CD8-positive, alpha-beta T cell (primary cell): ENCODE measurements at places on chromosomes 7 and 10. TPM values are rescaled to one million over a fixed set of nuclear protein-coding genes. Genes with fewer than 3 reads are reported as not detected.

Gene COX19
- 42.4 TPM for total RNA-seq

Gene NPC1L1
- total RNA-seq: 0.06 TPM

Gene CLEC2L
- total RNA-seq: not detected

- DNase-seq: no peak
Observed at GRCh38 chr10:23096802-23097549, 1.6 kb downstream of the MSRB2 start.

- DNase-seq: no peak
Observed at GRCh38 chr7:100693312-100694097, 545 bp downstream of the GIGYF1 start.

DNA sequence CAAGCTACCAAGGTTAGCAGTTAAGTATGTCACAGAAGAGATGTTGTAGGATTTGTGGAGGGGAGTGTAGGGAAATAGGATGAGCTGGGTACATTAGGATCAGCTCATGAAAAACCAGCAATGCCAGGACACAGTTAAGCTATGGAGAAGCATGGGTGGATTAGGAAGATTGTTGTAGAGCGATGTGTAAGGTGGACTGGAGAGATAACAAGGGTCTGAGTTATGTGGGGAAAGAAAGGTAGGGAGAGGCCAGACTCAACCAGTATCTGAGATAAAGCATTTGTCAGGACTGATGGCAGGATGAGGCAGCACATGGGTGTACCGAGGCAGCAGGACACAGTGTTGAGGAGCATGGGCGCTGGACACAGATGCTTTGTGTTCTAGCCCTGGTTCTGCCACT, 85.4 kb upstream of the PRR15 start:
- no peak for DNase-seq

DNA sequence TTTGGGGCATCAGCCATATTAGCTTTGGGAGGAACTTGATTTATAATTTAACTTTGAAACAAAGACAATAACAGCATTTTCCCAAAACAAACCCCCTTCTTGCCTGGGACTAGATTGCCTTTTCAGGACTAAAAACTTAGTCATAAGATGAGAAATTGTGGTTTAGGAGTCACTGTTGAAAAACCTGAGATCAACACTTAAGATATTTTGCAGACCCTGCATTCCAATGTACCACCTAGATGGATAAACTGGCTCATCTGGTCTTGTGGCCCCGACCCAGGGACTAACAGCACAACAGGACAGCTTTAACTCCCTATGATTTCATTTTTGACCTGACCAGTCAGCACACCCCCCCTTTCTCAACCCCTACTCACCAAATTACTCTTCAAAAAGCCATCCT, 1165.4 kb downstream of the XPNPEP1 start:
- no peak for DNase-seq

DNA sequence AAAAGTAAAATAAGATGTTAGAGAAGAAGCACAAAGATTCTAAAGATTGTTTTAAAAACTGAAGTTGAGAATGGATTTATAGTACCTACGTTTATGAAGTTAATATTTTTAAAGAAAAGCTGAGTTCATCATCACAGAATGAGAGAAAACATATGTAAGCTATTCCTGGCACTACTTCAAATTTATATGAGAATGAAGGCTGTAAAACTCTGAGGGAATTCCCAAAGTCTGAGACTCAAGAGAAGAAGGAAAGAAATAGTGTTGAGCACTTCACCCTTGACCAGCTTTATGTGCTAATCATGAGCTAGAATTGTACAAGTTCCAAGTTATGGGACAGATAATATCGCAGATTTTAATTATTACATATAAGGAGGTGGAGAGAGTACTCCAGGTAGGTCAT, 323.7 kb upstream of the GNAI1 start:
- DNase-seq: no peak

- DNase-seq: no peak
Observed at GRCh38 chr7:5607951-5608656, 173.4 kb downstream of the RNF216 start.

- DNase-seq: no peak
Observed at GRCh38 chr10:3442451-3442990, 269.9 kb upstream of the PITRM1 start.

DNA sequence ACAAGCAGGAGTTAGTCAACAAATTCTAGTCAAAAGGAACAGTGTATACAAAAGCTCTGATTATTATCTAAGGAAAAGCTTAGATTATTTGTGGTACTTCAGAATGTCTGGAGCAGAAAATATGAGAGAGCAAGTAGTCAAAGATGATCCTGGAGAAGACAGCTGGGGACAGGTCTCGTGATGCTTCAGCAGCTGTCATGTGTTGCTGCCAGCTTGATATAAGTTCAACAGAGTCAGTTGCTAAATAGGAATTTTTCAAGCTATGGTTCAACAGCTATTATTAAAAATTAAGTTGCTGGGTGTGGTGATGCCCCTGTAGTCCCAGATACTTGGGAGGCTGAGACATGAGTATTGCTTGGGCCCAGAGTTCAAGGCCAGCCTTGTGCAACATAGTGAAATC, 240.0 kb upstream of the RHOBTB1 start:
- no peak for DNase-seq

DNA sequence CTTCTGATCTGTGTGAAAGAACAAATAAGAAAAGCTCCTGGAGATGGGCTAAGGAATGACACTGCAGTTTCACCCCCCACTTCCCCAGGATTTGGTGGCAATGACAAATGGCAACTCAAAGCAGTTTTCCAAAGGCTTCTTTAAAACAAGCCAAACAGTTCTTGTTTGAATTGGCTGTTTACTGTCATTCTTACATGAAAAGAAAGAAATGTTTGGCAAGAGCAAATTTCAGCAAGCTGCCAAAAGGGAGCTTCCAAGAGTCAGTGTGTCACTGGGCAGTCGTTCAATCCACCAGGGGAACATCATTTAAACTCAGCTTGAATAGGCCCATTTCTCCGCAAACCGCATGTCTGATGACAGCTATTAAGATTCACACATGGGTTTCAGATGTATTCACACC, 119.0 kb upstream of the RHOBTB1 start:
- DNase-seq: no peak
